ENCODE measurements at places on chromosomes 13 and 19. TPM values are rescaled to one million over a fixed set of nuclear protein-coding genes. Genes with fewer than 3 reads are reported as not detected.

GRCh38 chr19:610801-611480, 21.3 kb downstream of the HCN2 start:
- no peak for DNase-seq

The GDF15 gene
- 2.7 TPM for total RNA-seq

- no peak for DNase-seq
Measured at GRCh38 chr13:34107806-34108205, 289.9 kb downstream of the RFC3 start.

- DNase-seq, result no peak
Measured at GRCh38 chr13:43815204-43815603, 28.4 kb upstream of the ENOX1 start.

- no peak for DNase-seq
Measured at GRCh38 chr19:18172331-18173053, 1.1 kb upstream of the IFI30 start.

The TMEM255B gene
- 0.72 TPM for total RNA-seq

The LILRB2 gene
- 1.2 TPM for total RNA-seq

DNA sequence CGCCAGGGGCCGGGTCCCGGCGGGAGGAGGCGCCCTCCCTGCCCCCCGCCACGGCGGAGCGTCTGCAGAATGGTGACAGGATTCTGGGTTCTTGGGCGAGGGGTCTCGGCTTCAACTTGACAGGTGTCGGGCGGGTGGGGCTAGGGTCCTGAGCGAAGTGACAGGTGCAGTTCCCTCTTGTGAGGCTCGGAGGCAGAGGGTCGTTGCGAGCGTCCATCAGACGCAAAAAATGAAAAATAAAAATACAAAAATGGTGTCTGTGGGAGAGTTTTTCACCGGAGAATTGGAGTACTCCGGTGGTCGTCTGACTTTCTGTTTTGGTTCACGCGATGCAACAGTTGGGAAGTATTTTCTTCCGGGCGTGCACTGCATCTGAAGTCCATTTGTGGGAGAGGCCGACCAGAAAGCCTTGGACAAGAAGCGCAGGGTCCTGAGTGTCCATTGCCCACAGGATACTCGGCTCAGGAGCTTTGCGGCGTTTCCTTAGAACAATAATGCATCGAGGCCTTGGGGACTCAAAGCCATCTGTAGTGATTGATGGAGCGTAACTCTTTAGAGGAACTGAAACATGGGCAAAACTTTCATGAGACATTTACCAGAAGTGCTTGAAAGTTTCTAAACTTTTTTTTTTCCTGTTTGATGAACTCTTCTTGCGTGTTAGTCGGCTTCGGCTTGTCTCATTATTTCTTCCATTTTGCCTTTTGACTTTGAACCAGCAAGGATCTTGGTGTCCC, 759 bp downstream of the RB1 start:
- peak; percentile 29 for DNase-seq

- DNase-seq, result no peak
Measured at GRCh38 chr19:15432018-15432494, 13.3 kb upstream of the AKAP8L start.

The TEX29 gene
- 3.4 TPM for total RNA-seq

- no peak for DNase-seq
Measured at GRCh38 chr13:30346153-30346788, 38.9 kb upstream of the KATNAL1 start.

- no peak for DNase-seq
Measured at GRCh38 chr13:75857291-75857690, 221.2 kb downstream of the LMO7 start.

- no peak for DNase-seq
Measured at GRCh38 chr13:73065665-73066340, 7.0 kb downstream of the KLF5 start.

DNA sequence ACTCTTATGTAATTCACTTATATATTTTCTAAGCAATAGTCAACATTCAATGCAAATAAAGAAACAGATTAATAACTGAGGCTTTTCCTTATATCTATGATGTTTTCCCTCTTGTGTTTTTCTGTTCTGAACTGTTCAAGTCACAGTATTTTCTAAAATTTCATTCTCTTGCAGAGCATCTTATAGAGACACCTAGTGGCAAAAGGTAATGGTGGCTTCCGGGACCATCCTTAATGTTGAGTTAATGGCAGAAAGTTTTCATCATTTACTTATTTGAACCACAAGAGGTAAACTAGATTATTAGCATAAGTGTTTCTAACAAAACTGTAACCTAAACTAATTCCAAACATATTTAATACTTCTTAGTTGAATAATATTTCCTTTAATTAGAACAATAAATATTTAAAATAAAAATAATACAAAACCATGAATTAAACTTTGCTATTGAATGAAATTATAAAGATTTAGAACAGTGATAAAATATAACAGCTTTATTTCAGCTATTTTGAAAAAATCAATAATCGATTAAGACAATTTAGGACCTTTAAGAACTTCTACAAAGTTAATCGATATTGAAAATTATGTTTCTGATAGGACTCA, 1.7 kb upstream of the SLITRK5 start:
- no peak for DNase-seq

- DNase-seq, result no peak
Measured at GRCh38 chr13:38582133-38582532, 104.7 kb upstream of the FREM2 start.

- peak; percentile 24 for DNase-seq
Measured at GRCh38 chr19:46704379-46705076, 12.4 kb downstream of the PRKD2 start.

The RDH8 gene
- not detected for total RNA-seq

The SOX1 gene
- not detected for total RNA-seq

GRCh38 chr19:9808855-9809824, 9.7 kb downstream of the FBXL12 start:
- DNase-seq, result no peak

The FGF21 gene
- not detected for total RNA-seq

- peak; percentile 40 for DNase-seq
Measured at GRCh38 chr19:2167896-2168618, 4.3 kb downstream of the DOT1L start.

The P2RY11 gene
- total RNA-seq, result 4.3 TPM

- no peak for DNase-seq
Measured at GRCh38 chr19:29569038-29569911, 36.8 kb upstream of the POP4 start.

The CERS1 gene
- 1.1 TPM for total RNA-seq

DNA sequence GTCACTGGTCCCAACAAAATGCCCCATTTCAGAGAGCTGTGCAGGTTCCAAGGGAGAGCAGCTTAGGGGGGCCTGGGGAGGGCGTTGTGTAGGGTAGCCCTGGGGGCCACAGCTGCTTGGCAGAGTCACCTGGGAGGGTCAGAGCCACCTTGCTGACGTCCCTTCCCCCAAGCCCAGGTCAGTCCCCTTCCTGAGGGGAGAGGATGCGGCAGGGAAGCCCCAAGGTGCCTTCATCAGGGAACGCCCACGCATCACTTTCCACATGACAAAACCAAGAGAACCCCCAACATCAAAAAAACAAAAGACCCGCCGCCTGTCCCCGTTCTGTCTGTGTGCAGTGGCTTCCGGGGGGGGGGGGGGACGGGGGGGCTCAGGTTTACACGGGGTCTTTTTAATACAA, 5.3 kb upstream of the UQCR11 start:
- no peak for DNase-seq

GRCh38 chr19:32469795-32470194, 64.2 kb downstream of the DPY19L3 start:
- DNase-seq, result no peak

The ZNF470 gene
- 0.85 TPM for total RNA-seq

- peak; percentile 51 for DNase-seq
Measured at GRCh38 chr19:45079063-45079910, at the start of gene GEMIN7. TSS of gene GEMIN7 (plus strand) at chr19:45079260. CDS start at chr19:45090115, 10,855 bp downstream.

- DNase-seq, result no peak
Measured at GRCh38 chr13:45700971-45701900, 884 bp upstream of the CBY2 start.

The LIPE gene
- total RNA-seq, result 44.5 TPM

DNA sequence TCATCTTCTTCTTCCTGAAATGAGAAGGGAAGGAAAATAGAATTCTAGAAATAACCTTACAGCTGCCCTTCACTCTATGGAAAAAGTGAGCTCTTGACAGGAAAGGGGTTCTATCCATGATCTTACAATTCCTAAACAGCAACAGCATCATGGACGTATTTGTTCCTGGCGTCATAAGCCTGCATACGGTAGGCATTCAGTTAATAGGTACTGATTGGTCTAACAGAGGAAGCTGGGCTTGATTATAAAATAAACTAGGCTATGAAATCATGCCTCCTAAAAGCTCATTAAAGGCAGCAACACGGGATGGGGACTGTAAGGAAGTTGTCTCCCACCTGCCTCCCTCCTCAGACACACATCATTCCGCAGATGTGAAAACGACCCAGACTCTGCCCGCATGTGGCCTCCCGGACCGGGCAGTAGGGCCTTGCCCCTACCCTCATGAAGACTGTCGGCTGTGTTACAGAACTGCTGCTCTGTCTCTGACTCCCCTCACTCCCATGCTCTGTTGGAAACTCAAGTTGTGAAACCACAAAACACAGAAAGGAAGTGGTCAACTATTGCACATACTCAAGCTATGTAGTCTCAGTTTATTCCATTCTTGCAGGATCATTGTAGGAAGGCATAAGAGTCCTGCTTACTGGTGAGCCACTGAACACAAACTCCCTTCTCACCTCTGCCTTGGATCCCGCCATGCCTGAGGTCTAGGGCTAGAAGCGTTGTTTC, 129.8 kb downstream of the DLEU7 start:
- DNase-seq, result no peak

GRCh38 chr19:41691268-41691970, 3.3 kb upstream of the CEACAM7 start:
- no peak for DNase-seq

DNA sequence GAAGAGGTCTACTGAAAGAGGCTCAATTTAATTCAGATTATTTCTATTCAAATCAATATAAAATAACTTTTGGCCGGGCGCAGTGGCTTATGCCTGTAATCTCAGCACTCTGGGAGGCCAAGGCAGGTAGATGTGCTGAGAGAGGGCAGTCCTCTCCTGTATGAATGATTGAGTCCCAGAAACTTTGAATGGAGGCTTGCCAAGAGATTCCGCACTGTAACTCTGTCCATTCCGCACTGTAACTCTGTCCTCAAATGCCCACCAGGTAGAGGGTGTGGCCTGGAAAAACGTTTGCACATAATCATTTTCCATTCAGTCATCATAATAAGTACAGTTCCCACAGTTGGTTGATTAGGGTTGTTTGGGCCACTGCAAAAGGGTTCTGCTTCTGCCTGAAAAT, 274.7 kb upstream of the SOX21 start:
- no peak for DNase-seq

DNA sequence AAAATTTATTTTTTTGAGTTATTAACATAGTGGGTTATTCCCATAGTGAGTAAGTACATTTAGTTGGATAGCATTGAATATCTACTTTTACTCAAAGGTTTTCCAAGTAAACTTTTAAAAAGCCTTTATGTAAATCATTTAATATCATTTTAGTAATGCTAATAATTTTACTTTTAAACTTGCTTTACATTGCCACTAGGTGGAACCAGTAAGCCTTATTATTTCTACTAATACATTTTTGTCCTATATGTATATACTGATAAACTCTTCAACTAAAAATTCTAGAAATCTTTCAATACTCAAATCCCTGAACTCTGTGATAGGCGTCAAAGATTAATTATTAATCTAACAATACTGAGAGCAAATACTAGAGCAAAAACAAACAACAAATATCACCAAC, 1709.2 kb upstream of the PCDH20 start:
- DNase-seq, result no peak

The KIR2DL3 gene
- total RNA-seq, result not detected

DNA sequence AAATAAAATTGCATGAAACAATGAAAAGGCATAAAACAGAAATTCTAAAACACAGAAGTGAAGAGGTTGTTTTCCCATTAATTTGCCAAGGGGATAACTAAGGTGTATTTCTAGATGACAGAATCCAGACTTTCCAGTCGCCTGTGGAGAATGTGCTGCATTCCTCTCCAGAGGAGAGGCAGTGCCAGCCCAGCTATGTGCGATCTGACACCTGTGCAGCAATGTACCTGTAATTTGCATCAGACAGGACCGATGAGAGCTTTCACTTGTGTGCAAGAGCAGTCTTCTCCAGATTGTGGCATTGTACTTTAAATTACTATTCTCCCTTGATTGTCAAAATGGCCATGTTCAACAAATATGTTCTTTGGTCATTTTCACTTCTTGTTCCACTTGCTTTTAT, 1037.9 kb downstream of the EFNB2 start:
- no peak for DNase-seq
